ENCODE measurements at places on chromosomes 4 and X.

DNA sequence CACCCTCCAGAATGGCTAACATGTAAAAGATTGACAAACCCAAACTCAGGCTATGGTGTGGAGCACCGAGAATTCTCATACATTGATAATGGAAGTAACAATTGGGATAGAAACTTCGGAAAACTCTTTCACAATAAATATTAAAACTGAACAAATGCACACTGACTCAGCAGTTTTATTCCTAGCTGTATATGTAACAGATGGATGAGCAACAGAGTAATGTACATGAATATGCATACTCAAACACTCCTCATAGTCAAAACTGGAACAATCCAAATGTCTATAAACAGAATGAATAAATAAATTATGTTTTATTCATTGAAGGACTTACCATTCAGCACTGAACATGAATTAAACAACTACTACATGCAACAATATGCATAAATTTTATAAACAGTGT lies 37.1 kb upstream of the PDE5A start:
- DNase-seq: no peak

DNA sequence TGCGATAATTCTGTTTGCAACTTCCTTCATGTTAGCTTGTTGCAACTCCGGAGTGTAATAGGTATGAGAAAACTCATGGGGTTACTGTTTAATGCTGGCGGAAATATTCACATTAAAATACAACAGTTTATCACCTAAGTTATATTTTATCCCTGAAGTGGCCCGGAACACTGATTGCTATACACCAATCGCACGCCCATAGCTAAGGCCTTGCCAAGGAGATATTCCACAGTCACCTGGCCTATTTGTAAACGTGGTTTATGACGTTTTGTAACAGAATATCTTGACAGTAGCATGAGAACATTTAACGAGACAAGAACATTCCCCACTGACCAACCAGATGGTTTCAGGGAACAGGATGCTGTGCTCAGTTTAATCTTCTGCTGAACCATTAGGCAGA lies 23.2 kb upstream of the FAM90A26 start:
- DNase-seq: no peak

DNA sequence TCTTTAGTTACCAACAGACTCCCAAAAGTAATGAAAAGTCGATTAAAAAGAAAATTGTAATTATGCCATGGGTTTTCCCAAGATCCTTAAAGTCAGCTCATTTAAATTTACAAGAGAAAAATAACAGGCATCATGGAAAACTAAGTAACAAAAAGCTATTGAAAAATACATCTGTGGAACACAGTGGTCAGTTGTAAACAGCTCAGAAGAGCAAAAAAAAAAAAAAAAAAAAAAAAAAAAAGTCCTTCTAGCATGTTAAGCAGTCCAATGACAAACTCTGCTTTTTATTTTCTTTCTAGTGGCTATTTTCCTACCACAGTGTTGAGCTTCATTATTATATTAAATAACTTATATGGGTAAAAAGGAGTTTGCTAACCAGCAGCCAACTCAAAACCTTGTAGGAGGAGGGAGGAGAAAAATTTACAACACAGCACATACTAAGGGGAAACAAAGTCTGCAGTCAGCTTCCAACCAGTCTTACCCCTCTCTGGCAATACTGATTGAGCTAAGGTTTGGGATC lies 44.9 kb downstream of the RASGEF1B start:
- no peak for DNase-seq

DNA sequence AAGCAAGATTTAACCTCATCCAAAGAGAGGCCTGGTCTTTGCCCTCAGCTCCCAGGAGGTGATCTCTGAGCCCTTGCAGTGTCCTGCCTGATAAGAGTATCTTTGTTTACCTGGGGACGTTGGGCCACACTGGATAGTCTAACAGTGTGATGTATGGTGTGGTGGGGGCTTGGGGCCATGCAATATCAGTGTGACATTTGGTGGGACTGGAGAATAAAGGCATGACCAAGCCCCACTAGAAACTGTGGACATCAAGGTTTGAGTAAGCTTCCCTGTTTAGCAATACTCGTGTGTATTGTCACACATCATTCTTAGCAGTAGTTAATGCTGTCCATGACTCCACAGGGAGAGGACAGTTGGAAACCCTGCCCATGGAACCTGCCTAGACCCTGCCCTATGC lies 34.4 kb downstream of the BBS12 start:
- DNase-seq: no peak

DNA sequence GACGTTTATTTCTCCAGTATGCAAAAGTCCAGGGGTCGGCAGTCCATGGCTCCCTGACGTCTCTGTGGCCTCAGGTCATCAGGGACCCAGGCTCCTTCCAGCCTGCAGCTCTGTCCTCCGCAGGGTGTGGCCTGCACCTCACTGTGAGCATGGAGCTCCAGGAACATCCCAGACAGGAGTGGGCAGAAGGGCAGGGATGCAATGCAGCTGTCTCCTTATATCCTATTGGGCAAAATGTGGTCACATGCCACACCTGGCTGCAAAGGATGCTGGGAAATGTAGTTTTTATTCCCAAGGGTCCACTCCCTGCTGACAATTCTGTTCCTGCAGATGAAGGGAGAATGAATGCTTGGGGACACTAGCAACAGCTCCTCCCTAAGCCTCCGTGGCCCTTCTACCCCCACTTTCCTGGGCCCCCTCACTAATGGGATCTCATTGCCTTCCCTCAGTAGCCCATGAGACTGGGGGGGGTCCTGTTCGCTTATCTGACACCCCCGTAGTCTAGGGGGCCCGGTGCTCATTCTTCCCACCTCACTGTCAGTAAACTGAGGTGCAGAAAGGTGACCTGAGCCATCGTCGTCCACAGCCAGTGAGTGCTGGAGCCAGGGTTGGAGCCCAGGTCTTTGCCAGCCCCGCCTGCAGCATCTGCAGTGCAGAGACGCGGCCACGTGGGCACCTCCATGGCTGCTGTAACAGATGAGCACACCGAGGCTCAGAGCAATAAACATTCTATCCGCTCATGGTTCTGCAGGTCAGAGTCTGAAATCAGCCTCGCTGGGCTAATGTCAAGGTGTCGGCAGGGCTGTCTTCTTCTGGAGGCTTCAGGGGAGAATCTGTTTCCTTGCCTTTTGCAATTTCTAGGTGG lies 5.9 kb upstream of the GRPEL1 start:
- peak; percentile 16 for DNase-seq
